ENCODE measurements at places on chromosomes 7 and 10.

DNA sequence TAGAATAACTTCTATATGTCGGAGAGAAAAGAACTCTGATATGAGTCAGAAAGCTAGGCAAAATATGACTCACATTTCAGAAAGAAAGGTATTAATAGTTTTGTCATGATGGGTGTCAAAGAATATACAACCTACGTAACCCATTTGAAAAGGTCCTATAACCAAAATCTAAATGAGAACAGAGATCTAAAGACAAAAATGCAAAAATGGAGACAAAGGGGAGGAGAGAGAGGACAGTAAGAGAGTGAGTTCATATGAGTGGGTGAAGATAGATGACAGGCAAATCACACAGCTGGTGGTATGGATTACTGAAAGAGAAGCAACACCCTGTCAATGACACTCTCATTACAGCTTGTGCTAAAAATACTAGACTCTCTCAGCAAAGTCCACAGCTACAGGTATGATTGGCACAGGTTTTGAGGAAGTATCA is 25.6 kb downstream of the ANKMY2 start:
- H3K4me1 ChIP-seq: peaks cover 13% of the 10 kb centered on the region
- no peaks in the 10 kb centered on the region for H3K36me3 ChIP-seq
- no peak overlapping the region for H3K27ac ChIP-seq
- no peaks in the 10 kb centered on the region for H3K27me3 ChIP-seq
- no peak for DNase-seq

DNA sequence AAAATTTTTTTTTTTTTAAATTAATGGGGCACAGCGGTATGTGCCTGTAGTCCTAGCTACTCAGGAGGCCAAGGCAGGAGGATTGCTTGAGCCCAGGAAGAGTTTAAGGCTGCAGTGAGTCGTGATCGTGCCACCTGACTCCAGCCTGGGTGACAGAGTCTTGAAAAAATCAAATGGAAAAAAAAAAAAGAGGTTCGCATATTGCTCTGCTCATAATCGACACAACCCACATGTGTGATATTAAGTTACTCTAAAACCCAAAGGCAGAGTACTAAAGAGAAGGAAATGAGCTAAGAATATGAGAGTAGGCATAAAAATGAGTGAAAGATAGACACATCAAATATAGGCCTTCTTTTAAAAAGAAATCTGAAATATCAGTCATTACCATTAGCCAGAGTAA is 66.3 kb downstream of the IGF2BP3 start:
- peaks cover 13% of the 10 kb centered on the region for H3K36me3 ChIP-seq
- no peaks in the 10 kb centered on the region for H3K4me1 ChIP-seq
- DNase-seq: no peak

DNA sequence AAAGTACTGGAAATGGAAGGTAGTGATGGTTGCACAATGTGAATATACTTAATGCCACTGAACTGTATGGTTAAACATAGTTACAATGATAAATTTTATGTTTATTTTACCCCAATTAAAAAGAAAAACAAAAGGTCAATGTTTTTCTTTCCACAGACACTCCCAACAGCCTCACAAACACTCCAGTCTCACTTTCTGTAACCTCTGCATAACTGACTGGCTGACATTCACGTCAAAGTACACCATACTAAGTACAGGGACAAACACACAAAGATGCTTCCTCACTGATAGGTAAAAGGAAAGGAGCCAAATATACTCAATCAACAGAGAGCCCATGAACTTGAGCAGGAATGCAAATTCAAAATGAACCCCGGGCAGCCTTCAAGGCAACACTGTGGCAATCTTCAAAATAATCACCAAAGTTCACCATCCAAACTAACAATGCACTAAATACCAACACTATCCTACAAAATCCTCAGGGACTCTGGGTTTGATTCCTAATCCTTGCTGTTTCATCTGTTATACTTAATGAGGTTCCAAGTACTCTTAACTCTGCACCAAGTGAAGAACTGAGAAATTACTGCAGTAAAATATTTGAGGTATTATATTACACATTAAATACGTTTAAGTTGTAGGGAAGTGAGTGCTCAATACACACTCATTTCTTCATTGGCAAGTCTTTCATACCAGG is 90.8 kb downstream of the ARMH3 start:
- H3K36me3 ChIP-seq: no peaks in the 10 kb centered on the region
- DNase-seq: no peak
- H3K4me1 ChIP-seq: no peaks in the 10 kb centered on the region
- no peak overlapping the region for H3K4me3 ChIP-seq

DNA sequence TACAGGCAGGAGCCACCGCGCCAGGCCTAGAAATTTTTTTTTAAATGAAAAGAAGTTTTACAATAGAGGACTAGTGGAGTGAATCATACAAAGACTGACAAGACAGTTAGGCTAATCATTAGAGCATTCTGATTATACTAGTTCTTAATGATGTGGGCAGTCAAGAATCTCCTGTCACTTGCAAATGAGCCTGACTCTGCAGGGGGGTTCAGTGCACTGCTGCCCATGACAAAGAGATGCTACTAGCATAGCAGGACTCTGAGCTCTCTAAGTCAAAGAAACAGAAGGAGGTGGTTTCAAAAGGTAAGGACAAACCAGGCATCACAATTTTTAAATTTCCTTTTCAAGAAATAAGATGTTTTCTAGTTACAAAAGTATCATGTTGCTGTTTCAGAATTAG is 59.0 kb downstream of the CCDC6 start:
- no peak overlapping the region for H3K4me3 ChIP-seq
- H3K27ac ChIP-seq: peak overlapping the region; percentile 40
- H3K27me3 ChIP-seq: no peaks in the 10 kb centered on the region
- peaks cover 53% of the 10 kb centered on the region for H3K4me1 ChIP-seq

All from GM23338 (cell line).